ENCODE measurements at places on chromosomes 2 and 18.

- DNase-seq, result no peak
These were observed 344.2 kb downstream of the LPIN1 start for GRCh38 chr2:12090590-12090989.

GRCh38 chr18:78082816-78083215 lies 833.2 kb downstream of the GALR1 start:
- no peak for DNase-seq

GRCh38 chr2:239520811-239521517 lies 120.1 kb upstream of the HDAC4 start:
- DNase-seq, result no peak

DNA sequence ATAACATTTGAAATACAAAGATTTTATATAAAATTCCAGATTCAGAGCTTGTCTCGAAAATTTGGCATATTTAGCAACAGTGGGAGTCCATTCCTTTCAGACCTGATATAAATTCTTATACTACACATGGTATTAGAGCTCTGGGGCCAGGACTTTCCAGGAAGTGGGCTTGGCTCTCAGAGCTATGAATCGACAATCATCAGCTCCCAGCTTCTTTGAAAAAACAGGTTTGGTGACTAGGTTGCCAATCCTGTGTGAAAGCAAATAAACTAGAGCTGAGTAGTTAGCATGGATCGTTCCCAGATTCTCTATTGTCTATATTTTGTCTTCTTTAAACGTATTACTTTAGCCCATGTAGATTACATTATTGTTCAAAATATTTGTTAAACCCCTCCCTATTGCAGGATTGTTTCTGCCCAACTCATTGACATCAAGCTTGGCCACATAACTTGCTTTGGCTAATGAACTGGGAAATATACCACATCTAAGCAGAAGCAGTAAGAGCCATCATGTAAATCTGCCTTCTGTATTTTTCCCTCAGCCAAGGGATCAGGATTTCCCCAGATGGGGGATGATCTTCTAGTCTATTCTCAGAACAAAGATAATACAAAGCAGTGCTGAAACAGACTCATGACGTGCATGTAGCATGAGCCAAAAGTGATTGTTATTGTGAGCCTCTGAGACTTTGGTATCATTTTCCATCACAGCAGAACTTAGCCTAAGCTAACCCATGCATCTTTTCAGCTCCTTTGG lies 105.4 kb downstream of the KCNH7 start:
- no peak for DNase-seq

DNA sequence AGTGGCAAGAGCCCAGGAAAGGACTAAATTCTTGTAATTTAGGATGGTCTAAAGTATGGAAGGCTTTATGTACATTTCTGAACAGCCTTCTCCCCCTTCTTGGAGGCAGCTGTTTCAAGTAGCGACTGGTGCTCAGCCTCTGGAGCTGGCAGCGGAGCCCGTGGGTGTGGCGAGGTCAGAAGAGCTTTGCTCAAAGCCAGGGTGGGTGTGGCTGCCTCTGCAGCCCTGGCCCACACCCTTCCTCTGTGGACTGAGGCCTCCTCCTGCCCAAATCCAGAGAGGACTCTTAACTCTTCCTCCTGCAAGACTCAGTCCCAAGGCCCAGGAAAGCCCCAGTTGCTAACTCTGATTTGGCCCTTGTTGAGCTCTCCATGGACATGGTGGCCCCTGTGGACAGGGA lies 202.1 kb upstream of the REV1 start:
- no peak for DNase-seq

- no peak for DNase-seq
These were observed 101.3 kb upstream of the RPE start for GRCh38 chr2:209901172-209901571.
